ENCODE measurements at places on chromosomes 5 and 9. TPM values are rescaled to one million over a fixed set of nuclear protein-coding genes. Genes with fewer than 3 reads are reported as not detected.

DNA sequence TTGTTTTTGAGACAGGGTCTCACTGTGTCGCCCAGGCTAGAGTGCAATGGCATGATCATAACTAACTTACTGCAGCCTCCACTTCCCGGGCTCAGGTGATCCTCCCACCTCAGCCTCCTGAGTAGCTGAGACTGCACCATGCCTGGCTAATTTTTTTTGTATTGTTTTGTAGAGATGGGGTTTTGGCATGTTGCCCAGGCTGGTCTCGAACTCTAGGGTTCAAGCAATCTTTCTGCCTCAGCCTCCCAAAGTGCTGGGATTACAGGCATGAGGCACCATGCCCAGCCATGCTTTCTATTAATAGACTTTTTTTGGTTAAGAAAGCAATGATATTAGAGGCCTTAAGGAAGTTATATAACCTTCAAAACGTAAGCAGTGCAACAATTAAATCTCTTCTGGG, 23.3 kb downstream of the CLTA start:
- H3K27ac ChIP-seq, result no peak overlapping the region
- no peak overlapping the region for H3K4me3 ChIP-seq
- H3K27me3 ChIP-seq, result no peaks in the 10 kb centered on the region

GRCh38 chr9:130854092-130854491, 19.0 kb downstream of the ABL1 start:
- H3K4me3 ChIP-seq, result no peak overlapping the region
- peaks cover 26% of the 10 kb centered on the region for H3K4me1 ChIP-seq
- no peak for DNase-seq
- H3K27ac ChIP-seq, result peak overlapping the region; percentile 51
- no peaks in the 10 kb centered on the region for H3K27me3 ChIP-seq
- peaks cover 2% of the 10 kb centered on the region for H3K36me3 ChIP-seq

SVEP1 gene
- 0.05 TPM for total RNA-seq

DNA sequence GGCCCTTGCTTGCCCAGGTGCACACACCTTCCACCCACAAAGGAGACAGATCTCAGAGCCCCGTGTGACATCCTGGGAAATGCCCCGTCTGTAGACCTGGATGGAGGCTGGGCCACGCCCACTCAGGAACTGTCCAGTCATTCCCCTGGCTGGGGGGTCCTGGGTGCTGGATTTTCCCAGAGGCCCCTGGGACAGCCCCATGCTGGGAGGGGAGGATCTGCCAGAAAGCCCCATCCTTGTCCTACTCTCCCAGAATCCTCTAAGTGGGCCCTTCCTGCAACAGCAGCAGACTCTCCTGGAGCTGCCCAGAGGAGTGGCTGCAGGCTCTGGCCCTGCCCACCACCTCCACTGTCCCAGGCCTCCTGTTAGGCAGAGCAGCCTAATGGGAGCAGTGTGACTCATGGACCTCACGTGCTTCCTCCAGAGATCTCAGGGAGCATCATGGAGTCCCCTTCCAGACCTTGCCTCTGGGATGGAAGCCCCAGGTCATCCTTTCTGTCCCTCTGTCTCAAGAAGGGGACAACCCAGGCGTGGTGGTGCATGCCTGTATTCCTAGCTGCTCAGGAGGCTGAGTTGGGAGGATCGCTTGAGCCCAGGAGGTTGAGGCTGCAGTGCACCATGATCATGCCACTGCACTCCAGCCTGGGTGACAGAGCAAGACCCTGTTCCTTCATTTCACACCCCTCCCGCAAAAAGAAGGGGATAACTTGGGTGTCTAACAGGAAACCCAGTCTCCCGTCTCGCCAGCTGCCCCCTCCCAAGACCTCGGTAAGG, 51.7 kb downstream of the JADE2 start:
- H3K4me1 ChIP-seq, result peaks cover 20% of the 10 kb centered on the region
- peak overlapping the region; percentile 54 for H3K27ac ChIP-seq
- H3K36me3 ChIP-seq, result peaks cover 14% of the 10 kb centered on the region
- no peak overlapping the region for H3K4me3 ChIP-seq
- DNase-seq, result no peak

- H3K4me1 ChIP-seq, result no peaks in the 10 kb centered on the region
- H3K4me3 ChIP-seq, result no peak overlapping the region
- H3K36me3 ChIP-seq, result no peaks in the 10 kb centered on the region
- H3K27me3 ChIP-seq, result peaks cover 14% of the 10 kb centered on the region
- no peak for DNase-seq
- no peak overlapping the region for H3K27ac ChIP-seq
Observed at GRCh38 chr5:77590347-77590746, 48.2 kb downstream of the OTP start.

CRHBP gene
- 0.10 TPM for total RNA-seq

All from Panc1 (cell line).